ENCODE measurements at places on chromosomes 4 and X.

GRCh38 chrX:102652031-102652688, 877 bp downstream of the GPRASP1 start:
- DNase-seq = peak; percentile 29

- no peak for DNase-seq
Measured at GRCh38 chr4:111681751-111682150, 463.5 kb upstream of the FAM241A start.

DNA sequence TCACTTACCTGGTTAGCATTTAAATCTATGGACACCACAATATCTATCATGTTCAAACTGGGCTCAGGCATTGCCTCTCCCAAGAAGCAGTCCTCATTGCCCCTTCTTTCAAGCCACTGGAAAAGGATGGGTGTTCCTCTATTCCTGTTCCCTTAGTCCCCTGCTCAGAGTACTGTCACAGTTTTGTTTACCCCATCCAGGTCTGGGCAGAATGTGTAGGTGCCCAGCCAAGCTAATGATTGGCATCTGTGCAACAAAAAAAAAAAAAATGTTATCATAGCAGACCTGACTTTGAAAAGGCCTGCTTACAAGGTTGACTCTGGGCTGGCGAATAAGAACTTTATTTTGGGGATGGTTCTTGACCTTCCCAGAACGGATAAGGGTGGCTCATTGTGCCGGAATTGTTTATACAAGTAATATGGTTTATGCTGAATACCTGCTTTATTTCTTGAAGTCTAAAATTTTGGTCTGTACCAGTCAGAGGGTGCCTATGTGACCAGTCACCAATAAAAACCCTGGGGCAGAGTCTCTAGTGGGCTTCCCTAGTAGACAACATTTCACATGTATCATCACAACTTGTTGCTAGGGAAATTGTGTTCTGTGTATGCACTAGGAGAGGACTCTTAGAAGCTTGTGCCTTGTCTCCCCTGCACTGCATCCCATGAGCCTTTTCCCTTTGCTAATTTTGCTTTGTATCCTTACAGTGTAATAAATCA, 47.9 kb downstream of the JADE3 start:
- DNase-seq = no peak

- no peak for DNase-seq
Measured at GRCh38 chrX:323721-324628, 5.4 kb upstream of the GTPBP6 start.

- no peak for DNase-seq
Measured at GRCh38 chr4:24169956-24170355, 280.1 kb upstream of the PPARGC1A start.

DNA sequence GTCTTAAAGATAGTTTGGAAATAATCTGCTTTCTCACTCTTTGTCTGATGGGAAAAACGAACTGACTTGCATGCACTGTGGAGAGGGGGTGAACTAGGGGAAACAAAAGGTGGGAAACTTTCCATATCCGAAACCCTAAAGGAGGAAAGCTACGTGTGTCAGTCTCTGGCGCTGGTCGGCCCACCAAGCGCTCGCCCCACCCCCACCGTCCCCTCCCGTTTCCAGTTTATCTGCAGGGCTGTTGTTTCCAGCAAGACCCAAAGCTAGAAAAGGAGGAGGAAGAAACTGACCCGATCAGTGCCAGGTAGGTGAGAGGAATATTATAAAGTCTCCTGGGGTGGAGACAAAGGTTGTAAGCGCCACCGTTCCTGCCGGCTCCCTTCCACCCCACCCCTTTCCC, 552 bp downstream of the TCEAL9 start:
- no peak for DNase-seq

GRCh38 chr4:182144626-182145333, 98.4 kb upstream of the TENM3 start:
- no peak for DNase-seq

DNA sequence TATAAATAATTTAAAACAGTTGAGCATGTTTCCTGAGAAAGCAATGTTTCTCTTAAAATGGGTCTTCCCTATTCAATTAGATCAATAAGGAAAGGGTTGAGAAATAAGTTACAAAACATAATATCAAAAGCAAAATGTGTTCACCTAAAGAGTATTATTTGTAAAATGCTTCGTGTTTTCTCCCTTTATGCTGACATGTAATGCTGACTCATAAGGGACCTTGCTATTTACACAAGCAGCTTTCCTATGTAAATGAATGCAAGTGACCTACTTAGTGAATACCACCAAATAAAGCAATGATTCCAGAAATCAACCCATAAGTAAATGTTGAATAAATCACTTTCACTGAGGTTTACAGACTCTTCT, 91.5 kb downstream of the ELOVL6 start:
- no peak for DNase-seq

DNA sequence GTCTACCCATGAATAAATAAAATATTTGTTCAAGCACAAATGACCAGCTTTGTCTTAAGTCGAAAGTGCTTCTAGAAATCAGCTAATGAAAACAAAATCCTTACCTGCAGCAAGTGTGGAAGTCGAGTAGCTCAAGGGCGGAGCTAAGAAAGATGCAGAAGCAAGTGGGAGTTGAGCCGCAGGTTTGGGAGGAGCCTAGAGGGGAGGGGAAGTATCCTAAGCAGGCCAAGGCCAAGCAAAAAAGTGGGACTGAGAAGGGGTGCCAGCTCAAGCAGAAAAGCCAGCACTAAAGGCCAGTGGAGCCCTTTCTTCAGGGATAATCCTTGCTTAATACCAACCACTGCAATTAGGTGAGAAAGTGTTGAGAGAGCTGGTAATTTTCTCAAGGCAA, 60.8 kb downstream of the DLG3 start:
- no peak for DNase-seq

GRCh38 chr4:161359491-161359890, 804.3 kb downstream of the FSTL5 start:
- no peak for DNase-seq

- no peak for DNase-seq
Measured at GRCh38 chr4:105894660-105895582, at the start of gene NPNT. NPNT (plus strand) TSS chr4:105895471; CDS start chr4:105895653, 182 bp downstream.

GRCh38 chr4:3330707-3331106, 37.9 kb downstream of the RGS12 start:
- no peak for DNase-seq

- DNase-seq = no peak
Measured at GRCh38 chrX:46754586-46755061, 4.3 kb downstream of the SLC9A7 start.

GRCh38 chr4:154566639-154567204, 3.9 kb downstream of the FGB start:
- DNase-seq = no peak

GRCh38 chr4:87029356-87029755, 94.5 kb downstream of the AFF1 start:
- no peak for DNase-seq

- DNase-seq = no peak
Measured at GRCh38 chr4:72283357-72283756, 251.6 kb downstream of the NPFFR2 start.

GRCh38 chr4:118173126-118173525, 138.8 kb downstream of the NDST3 start:
- no peak for DNase-seq

DNA sequence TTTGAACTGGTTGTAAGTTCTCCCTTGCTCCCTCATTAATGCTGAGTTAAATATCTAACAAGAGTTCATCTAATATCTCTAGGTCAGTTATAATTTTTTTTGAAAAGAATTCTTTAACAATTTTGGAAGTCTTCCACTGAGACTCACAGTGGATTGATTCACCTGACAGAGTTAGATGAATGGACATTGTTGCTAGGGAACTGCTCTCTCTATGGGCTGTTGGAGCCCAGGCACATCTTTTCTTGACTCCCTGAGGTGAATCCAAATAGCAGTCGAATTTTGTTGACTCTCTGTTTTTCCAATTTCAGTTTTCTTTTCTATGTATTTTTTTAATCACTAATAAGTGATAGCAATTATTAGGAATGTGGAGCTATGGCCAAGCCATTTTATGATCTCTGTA, 996.1 kb upstream of the PABPC4L start:
- no peak for DNase-seq

- DNase-seq = no peak
Measured at GRCh38 chr4:36304138-36304681, 22.8 kb downstream of the DTHD1 start.

DNA sequence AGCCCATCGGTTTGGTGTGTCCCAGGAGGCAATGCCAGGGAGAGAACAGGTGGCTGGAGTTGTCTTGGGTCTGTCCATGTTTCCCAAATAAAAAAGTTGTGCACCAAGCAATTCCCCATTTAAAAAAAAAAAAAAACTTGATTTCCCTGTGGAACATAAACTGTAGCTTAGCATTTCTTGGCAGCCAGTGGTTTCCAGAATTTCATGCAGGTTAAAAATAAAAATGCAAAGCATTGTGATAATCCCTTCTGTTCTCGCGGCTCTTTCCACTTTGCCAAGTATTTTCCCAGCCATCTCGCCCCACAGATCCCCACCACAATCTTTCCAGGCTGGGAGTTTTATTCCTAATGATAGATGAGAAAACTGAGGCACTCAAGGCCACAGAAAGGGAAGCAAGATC, 51.4 kb upstream of the MSX1 start:
- no peak for DNase-seq

- no peak for DNase-seq
Measured at GRCh38 chrX:130756233-130756632, 146.8 kb downstream of the ENOX2 start.

All from activated T-helper 1 cell treated with Interleukin-2 at 50 U/mL for 16 hours (primary cell).